GM04504 (cell line): ENCODE measurements at places on chromosomes 6 and 20.

DNA sequence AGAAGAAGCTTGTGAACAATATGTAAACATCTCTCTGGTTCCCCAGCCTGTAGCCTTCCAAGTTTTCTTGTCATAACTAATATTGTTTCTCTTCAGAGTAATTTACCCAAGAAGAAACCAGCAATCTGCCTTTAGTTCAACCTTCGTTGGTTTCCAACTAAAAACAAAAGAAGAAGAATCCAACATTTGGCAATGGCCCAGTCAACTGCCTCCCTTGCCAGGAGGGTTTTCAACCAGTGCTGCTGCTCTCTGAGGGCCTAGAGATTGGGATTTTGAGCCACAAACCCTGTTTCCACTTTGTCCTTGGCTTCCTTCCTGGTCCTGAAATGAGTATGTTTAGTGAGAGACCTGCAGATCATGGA, 395.8 kb upstream of the CNR1 start:
- no peak for DNase-seq

DNA sequence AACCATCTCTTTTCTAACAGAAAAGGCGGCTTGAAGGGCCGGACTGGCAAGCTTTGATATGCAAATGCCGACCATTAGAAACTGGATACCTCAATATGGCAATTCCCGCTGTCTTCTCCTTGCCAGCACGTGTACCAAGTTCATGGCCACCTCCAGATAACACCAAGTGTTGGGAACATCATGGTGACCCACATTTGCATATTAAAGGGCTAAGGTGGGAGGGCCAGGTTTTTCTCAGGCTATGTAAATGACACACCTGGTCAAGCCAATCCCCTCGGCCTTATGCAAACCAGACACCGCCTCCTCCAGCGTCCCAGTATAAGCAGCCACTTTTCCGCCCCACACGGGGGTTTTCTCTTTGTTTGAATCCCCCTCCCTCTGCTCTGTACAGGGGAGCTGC, 110.7 kb downstream of the DACT2 start:
- DNase-seq: no peak

- no peak for DNase-seq
These were observed 12.9 kb upstream of the EMILIN3 start for GRCh38 chr20:41379551-41379950.

DNA sequence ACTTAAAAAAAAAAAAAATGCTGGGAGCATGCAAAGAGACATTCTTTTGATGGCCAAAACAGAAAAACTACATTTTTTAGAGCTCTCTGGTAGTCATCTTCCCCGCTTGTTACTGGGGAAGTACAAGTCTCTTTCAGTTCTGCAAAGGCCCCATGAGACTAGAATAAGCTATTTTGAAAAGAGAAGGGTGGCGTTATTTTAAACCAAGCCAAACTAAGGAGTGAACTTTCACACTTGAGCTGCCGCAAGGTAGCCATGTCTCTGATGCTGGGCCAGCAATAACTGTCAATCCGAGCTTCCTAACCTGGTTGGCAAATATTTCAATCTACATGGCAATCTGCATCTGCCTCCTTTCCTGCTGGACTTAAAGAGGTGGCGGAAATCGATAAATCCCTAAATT, 96.7 kb downstream of the L3MBTL3 start:
- DNase-seq: no peak

GRCh38 chr6:24740861-24741260, 21.9 kb upstream of the C6orf62 start:
- no peak for DNase-seq

- DNase-seq: no peak
These were observed 126.5 kb downstream of the DTNBP1 start for GRCh38 chr6:15536198-15536955.

DNA sequence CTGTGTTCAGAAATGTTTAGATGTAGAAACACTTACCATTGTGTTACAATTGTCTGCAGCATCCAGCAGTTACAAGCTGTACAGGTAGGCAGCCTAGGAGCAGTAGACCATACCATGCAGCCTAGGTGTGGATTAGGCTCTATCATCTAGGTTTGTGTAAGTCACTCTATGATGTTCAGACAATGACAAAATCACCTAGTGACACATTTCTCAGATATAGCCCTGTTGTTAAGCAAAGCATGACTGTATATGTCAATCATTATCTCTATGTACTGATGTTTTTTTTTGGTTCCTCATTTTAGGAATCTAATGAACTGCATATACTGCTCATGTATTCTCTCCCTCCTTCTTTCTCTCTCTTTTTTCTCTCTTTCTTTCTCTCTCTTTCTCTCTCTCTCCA, 22.2 kb downstream of the CST8 start:
- DNase-seq: no peak

DNA sequence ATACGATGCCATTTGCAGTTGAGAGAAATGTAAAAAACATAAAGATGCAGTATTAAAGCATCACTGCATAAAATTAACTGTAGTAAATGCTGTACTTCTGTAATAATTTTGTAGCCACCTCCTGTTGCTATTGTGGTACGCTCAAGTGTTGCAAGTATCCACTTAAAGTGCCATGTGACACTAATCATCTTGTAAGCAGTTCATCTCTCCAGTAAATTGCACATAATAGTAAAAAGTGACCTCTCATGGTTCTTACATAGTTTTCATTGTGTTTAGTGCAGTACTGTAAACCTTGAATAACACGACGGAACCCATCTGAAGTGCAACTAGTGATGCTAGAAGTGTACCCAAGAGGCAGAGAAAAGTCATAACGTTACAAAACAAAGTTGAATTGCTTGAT, 190.1 kb upstream of the VGLL2 start:
- DNase-seq: no peak

GRCh38 chr6:105786890-105787655, 299.1 kb upstream of the PRDM1 start:
- DNase-seq: no peak

DNA sequence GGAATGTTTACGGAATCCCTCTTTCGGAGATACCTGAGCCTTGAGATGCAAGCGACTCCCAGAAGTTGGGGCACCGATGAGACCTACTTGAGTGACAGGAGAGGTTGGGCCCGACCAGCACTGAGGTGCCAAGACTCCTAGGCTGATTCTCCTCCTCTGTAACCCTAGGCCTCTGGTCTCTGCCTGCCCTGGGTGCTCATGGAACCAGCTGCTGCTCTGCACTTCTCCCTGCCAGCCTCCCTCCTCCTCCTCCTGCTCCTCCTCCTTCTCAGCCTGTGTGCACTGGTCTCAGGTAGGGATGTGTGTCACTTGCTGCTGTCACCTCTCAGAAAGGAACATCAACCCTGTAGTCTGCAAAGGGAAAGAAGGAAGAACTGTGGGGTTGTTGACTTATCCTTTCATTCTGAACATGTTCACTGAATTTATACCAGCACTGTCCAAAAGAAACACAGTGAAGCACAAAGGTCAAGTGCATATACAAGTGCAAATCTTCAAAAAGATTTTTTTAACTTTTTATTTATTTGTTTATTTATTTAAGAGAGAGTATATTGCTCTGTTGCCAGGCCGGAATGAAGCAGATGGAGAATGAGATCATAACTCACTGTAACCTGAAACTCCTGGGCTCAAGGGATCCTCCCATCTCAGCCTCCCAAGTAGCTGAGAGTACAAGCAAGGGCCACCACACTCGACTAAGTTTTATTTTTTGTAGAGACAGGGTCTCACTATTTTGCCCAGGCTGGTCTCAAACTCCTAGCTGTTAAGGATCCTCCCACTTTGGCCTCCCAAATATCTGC, 913 bp downstream of the BTN2A2 start:
- DNase-seq: no peak

GRCh38 chr20:48120120-48120519, 334.8 kb upstream of the SULF2 start:
- no peak for DNase-seq

DNA sequence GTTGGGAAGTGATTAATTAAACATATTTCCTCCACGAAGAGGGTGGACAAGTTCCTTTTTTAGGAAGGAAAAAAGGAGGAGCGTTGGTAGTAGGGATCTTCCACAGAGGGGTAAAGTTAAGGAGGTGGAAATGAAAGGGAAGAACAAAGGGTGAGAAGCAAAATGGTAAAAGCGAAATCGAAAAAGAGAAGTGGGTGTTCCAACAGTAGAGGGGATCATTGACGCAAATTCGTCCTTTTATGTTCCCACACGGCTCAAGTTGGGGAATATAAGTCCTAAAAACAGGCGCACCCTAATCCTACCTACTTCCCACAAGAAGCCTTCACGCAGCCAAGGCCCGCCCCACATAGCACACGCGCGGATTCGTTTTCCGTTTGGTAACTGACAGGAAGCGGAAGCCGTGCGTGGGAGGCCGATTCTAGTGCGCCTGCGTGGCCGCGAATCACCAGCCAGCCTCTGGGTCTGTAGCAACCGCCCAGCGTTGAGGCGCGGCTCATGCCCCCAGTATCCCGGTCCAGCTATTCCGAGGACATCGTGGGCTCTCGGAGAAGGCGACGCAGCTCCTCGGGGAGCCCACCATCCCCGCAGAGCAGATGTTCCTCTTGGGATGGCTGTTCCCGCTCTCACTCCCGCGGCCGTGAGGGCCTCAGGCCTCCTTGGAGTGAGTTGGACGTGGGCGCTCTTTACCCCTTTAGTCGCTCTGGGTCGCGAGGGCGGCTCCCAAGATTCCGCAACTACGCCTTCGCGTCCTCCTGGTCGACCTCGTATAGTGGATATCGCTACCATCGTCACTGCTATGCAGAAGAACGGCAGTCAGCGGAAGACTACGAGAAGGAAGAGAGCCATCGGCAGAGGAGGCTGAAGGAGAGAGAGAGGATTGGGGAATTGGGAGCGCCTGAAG, at the start of gene NKAPL:
NKAPL (plus strand) TSS at position 421 of the 901 bp plus-strand sequence; CDS start at position 496, 75 bp downstream.
- DNase-seq: no peak

DNA sequence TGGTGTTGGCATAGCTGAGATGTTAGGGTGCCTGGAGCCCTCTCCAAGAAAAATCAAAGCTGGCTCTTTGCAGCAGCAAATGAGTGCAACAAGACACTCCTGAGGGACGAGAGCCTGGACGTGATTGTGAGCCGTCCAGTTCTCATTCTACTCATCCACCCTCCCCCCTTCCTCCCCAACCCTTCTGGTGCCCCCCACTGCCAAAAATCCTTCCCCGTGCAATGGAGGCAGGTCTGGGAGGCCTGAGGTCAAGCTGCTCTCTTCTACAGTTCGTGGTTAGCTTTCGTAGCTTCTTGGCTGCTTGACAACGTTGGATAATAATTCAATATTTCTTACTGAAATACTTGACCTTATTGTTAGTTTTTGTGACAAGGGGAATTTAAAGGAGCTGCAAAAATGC, 185.3 kb upstream of the SUPT3H start:
- DNase-seq: no peak

GRCh38 chr6:53862662-53863462, 68.1 kb downstream of the LRRC1 start:
- peak; percentile 62 for DNase-seq

DNA sequence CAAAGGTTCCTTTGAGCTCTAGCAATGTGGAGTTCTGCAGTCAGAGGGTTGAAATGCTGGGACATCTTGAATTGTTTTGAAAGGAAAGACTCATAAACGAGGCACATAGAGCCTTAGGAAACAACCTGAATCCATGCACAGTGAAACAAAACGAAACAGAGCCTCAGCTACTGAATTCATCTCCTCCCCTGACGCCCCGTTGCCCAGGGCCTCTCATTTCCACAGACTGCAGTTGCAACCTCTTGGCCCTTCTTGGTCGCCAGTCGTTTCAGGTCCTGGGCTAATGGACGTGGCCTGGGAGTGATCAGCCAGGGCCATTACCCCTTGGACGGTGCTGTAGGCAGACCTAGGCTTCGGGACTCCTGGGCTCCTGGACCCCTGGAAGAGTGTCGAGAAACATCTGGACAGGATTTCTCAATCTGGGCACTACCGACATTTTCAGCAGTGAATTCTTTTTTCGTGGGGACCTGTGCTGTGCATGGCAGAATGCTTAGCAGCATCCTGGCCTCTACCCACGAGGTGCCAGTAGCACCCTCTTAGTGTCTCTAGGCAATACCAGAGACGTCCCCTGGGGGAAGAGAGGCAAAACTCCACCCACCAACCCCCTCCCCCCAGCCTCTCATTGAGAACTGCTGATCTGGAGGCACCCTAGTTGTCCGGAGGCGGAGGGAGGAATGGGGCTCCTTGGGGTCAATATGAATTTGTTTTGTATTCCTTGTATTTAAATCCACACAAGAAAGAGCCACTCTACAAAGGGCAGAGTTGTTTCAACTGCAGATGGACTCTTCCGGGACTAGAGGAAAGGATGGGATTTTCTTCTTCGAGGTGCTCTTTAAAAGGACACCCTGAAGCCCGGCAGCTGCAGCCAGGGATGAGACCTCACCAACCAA, 50.2 kb downstream of the TMEM242 start:
- no peak for DNase-seq

- no peak for DNase-seq
These were observed 80.5 kb downstream of the PRSS35 start for GRCh38 chr6:83592770-83593394.

DNA sequence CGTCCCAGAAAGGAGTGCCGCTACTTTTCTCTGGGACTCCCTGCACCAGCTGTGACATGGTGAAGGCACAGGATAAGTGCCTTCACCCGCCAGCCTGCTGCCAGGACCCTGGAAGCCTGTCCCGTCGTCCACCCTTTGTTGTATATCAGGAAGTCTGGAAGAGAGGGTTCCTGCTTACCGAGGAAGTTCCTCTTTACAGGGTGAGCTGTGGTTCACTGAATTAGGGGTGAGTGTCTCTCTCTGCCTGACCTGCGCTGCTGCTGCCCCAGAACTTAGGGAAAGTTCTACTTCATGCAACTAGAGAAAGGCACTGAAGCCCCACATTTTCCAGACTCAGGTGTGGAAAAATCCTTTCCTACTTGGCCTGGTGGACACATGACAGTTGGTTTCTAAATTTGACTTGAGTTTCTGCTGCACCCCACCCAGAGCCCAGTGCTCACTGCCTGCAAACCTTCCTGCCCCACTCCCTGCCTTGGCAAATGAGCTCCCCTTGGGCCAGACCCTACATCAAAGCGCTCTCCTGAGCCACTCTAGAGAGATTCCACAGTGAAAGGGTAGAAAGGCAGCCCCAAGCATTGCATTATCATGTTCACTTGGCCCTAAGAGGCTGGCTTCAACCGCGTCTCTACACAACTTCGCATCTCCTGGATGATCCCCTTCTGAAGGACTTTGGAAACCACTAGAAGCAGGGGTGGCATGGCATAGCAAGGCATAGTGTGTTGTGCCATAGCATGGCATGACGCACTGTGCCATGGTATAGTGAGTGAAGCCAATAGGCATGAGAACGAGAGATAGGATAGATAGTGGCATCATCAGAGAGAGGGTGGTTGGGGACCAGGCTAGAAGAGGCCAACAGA, 215.8 kb upstream of the CDYL start:
- no peak for DNase-seq

GRCh38 chr6:118509009-118509617, 39.0 kb upstream of the PLN start:
- no peak for DNase-seq

DNA sequence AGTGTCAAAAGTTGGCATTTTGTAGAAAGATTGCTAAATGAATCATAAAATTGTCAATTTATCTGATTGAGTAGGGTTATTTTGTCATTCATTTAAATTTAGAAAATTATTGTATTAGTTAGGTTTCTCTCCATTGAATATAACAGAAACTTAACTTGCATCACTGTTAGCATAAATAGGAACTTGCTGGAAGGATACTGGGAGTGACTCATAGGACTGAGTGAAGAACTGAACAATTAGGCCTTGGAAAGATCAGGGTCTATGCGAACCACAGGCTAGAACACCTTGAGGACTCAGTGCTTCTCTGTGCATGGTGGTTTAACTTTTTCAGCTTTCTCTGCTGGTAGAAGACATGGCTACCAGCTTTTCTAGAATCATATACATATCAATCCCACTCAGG, 67.7 kb upstream of the IFNGR1 start:
- DNase-seq: no peak
